ENCODE measurements at places on chromosomes 6 and 20. TPM values are rescaled to one million over a fixed set of nuclear protein-coding genes. Genes with fewer than 3 reads are reported as not detected.

Gene ZC2HC1B
- not detected for total RNA-seq

Gene FNDC1
- not detected for total RNA-seq

Gene BPIFB2
- total RNA-seq = 54.5 TPM

Gene OXT
- total RNA-seq = not detected

Gene RAB44
- not detected for total RNA-seq

Gene IMPG1
- total RNA-seq = not detected

Gene SOBP
- 6.9 TPM for total RNA-seq

Gene PGC
- total RNA-seq = 225 TPM

Gene TMEM74B
- total RNA-seq = 4.7 TPM

Gene DDX43
- total RNA-seq = not detected

Gene CD24
- 11.3 TPM for total RNA-seq
